ACHN (cell line): ENCODE measurements at places on chromosomes 12 and 14.

DNA sequence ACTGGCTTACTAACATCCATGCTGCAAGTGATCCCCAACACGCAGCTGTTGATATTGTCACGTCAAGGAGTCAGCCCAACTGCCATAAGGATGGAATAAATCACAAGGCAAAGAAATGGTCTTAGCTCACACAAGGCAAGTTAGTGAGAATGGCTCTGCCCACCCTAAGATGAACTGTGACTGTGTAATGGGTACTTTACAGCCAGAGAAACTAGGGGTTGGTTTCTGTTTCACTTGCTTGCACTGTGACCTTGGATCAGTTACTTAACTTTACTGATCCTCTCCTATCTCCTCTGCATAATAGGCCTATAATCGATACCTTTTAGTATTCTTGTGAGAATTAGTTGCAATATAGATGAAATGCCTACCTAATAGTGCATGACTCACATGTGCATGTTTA, 52.2 kb upstream of the ANO2 start:
- DNase-seq: no peak

DNA sequence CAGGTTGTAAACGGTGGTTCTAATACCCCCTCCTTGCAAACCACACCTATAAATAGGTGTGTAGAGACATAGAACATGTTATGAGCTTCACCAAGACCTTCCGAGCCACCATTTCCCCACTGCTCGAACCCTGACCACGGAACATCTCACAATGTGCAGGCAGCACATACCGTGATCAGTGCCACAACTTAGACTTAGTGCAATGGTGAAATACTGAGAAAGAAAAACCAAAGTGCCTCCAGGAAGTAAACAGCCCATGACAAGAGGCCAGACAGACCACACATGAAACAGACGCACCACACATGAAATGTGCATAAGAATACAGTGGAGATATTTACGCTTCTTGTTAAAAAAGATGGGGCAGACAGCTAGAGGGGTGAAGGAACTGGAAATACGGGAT, 166.9 kb upstream of the CCND2 start:
- DNase-seq: no peak

- peak; percentile 21 for DNase-seq
Measured at GRCh38 chr14:73661872-73662271, 17.1 kb downstream of the DNAL1 start.

DNA sequence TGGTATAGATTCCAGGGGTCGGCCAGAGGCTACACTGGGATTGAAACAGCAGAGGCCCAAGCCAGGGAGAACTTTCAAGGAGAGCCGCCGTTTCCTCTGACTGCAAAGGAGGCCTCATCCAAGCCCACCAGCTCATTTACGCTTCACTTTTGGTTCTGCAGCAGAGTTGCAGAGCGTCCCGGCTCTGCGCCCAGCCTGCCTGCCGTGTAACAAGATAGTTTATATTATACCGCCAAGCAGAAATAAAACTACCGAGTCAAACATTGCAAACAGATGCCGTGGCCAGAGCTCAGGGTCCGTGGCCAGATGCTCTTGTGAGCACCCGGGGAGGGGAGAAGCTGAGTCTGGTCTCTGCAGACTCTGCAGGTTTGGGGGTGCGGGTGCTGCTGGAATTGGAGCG, 60.7 kb upstream of the TBX3 start:
- DNase-seq: no peak

GRCh38 chr14:37948266-37948665, 259.4 kb upstream of the SSTR1 start:
- no peak for DNase-seq

GRCh38 chr12:93766796-93767523, 89.8 kb downstream of the CRADD start:
- DNase-seq: peak; percentile 59

- DNase-seq: no peak
Measured at GRCh38 chr12:57630891-57631433, 2.0 kb downstream of the B4GALNT1 start.

GRCh38 chr14:42353315-42353714, 746.6 kb downstream of the LRFN5 start:
- no peak for DNase-seq

GRCh38 chr12:11729008-11729407, 79.5 kb downstream of the ETV6 start:
- no peak for DNase-seq

DNA sequence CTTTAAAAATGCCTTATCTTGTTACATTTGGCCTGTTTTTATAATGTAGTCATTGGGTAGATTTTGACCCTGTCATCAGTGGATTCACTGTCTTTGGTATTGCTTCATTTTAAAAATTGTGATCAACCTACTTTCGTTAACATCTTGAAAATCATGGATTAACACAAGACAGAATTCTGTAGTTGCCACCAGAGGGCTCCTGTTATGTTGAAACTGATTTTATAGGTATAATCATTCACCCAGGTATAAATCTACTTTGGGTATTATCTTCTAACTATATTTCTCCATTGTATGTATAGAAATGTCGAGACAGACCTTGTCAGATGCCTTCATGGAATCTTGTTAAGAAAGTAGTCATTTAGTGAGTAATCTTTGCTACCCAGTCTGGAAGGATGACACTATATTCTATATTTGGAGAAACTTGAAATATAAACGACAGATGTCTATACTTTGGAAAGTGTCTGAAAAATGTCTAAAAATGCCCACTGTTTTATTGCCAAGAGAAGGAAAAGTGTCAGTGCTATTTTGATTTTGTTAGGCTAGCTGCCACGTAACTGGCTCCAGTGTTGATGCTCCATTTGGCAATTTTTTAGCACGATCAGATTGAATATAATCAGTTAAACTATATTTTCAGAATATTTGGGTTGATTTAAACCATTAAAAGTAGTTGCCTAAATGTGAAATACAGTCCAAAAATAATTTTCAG, 129.4 kb downstream of the PELI2 start:
- peak; percentile 20 for DNase-seq

DNA sequence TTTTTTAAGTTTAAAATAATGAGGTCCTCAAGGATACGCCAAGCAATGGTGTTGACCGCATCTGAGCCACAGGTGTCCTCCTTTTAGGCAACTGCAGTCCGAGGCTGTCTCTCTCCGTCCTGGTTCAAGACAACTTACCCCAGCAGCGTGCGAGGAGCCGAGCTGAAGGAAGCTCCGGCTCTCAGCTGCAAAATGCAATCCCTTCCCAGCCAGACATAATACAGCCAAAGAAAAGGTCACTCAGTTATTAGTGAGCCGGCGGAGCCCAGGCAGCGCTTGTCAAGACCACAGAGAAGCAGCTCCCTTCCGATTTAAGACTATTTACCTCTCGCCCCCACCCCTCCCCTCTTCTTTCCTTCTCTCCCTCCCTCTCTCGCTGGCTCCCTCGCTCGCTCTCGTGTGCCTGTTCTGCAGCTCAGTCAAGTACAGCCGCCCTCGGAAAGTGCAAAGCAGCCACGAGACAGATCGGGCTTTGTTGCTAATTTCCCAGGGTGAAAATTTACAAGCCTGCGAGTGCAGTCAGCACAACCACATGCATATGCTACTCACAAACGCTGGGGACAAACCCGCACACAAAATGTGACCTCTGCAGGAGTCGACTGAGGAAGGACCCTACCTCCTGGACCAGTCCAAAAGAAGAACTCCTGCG, 363 bp upstream of the LMO3 start:
- peak; percentile 50 for DNase-seq

- DNase-seq: no peak
Measured at GRCh38 chr12:26647088-26647487, 185.9 kb downstream of the ITPR2 start.

DNA sequence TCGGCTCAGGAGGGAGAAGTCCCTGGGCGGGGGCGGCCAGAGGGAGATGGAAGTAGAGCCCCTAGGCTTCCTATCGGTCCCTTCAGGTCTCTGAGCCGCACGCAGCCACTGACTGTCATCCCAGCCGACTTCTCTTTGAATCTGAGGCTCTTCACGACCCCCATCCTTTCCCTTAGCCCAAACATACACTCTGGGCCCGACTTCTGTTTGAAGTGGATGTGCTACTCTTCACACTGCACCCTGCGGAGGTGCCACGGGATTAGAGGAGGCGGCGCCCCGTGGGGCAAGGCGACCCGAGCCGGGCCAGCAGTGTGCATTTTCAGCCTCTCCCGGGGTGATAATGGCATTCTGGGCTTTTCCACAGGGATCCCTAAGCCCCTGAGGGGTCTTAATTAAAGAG, 6.0 kb upstream of the DACT1 start:
- DNase-seq: no peak

GRCh38 chr12:19780460-19780859, 341.2 kb downstream of the AEBP2 start:
- DNase-seq: no peak

DNA sequence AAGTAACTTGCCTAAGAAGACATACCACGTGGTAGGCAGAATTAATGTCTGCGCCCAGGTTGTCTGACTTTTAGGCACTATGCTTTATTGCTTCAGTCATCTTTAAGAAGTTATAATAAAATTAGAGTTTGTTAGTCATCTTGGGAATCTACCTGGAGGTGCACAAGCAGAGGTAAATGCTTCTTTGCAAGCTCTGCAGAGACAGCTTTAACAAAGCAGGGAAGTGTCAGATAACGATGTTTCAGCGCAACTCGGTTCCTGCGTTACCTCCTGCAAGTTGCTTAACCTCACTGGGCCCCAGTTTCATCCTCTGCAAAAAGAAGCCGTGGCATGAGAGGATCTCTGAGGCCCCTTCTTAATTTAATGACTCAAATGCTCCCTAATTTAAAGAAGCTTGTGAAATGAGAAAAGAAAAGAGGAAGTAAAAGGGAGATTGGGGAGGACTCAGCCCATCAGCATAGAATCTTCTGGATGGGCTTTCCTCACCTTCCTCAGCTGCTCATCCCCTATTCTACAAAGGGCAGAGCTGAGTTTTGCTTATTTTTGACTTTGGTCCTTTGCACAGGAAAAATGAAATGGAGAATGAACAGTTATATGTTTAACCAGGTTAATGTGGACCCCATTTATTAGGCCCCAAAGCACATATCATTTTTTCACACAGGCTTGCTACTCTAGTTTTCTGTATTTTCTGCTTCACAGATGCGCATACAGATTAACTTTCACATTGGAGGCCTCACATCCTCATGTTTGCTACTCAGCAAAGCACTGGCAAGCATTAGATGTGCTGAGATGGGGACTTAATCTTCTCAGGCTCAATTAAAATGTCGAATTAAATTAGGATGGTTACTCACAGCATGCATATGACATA, 5.1 kb downstream of the ARHGDIB start:
- no peak for DNase-seq

GRCh38 chr12:43057566-43057965, 468.0 kb upstream of the PRICKLE1 start:
- no peak for DNase-seq

- peak; percentile 99 for DNase-seq
Measured at GRCh38 chr12:5806371-5807089, 138.5 kb downstream of the ANO2 start.

DNA sequence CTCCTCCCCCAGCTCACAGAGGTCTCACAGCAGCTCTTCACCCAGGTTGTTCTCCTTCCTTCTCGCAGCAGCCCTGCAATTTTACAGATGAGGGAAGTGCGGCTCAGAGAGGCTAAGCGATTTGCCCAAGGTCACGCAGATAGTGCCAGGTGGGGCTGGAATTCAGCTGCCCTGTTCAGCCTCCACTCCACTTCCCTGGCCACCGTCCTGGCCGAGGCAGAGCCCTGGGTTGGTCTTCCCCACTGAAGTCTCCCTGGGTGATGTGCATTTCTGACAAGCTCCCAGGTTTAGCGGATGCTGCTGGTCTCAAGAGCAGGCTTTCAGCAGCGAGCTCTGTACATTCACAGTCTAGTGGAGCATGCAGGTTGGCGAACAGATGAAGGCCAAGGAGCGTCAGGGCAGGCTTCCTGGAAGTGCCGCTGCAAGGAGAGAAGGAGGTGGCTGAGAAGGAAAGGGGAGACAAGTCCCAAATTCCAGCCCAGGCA, 28.9 kb upstream of the EML1 start:
- no peak for DNase-seq

DNA sequence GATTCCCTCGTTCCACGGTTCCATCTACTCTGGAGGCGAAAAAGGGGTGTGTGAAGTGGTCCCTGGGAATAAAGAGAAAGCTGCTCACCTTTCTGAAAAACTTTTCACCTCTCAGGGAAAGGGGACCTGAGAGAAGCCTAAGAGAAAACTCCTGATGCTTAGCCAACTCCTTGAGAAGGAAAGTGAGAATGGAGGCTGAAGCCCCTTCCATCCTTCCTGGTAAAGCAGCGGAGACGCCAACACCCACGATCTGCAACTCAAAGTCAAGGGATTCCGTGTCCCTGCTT, 110.0 kb downstream of the ARF6 start:
- DNase-seq: no peak

DNA sequence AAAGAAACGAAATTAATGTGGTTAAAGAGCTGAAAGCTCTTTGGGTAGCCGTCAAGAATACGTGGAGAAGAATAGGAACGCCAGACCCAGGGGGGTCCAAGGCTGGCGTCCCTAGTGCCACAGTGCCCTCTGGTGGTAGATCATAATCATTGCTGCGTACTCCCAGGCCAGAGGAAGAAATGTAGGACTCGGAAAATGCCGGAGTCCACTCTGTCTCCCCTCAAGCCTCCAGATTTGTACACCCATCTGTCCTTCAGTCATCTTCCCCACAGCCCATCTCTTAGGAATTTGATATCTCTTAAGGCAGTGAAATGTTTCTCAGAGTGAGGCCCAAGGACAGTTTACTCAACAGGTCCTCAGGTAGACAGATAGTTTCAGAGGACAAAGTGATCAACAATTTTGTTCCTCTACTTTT, 25.4 kb upstream of the PLEKHG6 start:
- peak; percentile 75 for DNase-seq

DNA sequence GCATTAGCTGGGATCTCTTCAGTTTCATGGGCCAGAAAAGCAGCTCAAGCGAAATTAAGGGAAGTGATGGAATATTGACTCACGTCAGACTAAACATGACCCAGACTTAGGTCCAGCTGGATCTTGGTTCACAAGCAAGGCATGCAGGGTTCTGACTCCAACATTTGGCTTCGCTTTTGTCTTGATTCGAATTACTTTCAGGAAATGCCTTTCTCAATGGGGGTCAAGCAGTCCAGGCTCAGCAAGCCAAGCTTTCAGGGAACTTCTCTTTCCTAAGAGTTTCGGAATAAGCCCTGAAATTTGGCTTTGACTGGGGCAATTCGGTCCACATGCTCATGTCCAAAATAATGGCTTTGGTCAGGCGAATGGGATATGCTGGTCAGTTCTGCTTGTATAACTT, 678.7 kb upstream of the TMEM132C start:
- DNase-seq: no peak

GRCh38 chr12:318759-319515, 56.3 kb upstream of the SLC6A13 start:
- DNase-seq: no peak

DNA sequence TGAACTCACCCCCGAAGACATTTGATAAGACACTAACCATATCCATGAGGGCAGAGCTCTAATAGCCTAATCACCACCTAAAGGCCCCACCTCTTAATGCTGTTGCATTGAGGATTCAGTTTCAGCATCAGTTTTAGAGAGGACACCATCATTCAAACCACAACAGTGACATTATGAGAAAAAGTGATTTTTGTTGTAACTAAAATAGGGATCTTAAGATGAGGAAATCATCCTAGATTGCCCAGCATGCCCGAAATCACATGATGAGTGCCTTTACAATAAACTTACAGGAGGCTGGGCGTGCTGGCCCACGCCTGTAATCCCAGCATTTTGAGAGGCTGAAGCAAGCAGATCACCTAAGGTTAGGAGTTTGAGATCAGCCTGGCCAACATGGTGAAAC, 9.7 kb upstream of the GLT1D1 start:
- no peak for DNase-seq
